ENCODE measurements at places on chromosomes 2 and 18. TPM values are rescaled to one million over a fixed set of nuclear protein-coding genes. Genes with fewer than 3 reads are reported as not detected.

Gene MAP3K19
- total RNA-seq: 0.12 TPM

Gene KCMF1
- 28.5 TPM for total RNA-seq

Gene ACVR1C
- total RNA-seq: 0.18 TPM

Gene AQP4
- total RNA-seq: 0.93 TPM

Gene PDCD1
- 0.58 TPM for total RNA-seq

Gene CD8B2
- 0.06 TPM for total RNA-seq

Gene YES1
- total RNA-seq: 41.1 TPM

Gene SKA1
- total RNA-seq: 3.3 TPM

Gene ALPP
- not detected for total RNA-seq

Gene AFTPH
- 47.1 TPM for total RNA-seq

Gene HRH4
- total RNA-seq: 0.23 TPM

Gene HAAO
- total RNA-seq: 32.6 TPM

Gene GKN1
- total RNA-seq: not detected

Gene FOXD4L1
- total RNA-seq: 0.12 TPM

Gene SKOR2
- total RNA-seq: not detected

Gene IL18R1
- total RNA-seq: 4.3 TPM

Data from metanephros (tissue), 2 donors.